Mesothelial cell of epicardium (in vitro differentiated cells): ENCODE measurements at places on chromosomes 2 and 18.

DNA sequence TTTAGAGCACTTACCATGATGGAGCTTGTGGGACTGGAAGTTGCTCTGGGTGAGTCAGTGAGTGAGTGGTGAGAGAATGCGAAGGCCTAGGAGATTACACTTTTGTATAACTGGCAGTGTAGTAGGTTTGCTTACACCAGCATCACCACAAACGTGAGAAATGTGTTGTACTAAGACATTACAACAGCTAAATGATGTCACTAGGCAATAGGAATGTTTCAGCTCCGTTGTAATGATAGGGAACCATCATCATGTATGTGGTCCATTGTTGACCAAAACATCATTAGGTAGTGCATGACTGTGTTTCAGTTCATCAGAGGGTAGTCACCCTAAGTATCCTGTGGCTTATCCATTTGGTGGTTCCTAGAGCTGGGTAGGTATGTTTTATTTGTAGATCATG is 11.9 kb downstream of the ZNF407 start:
- DNase-seq, result no peak

GRCh38 chr2:163441603-163442002 is 294.2 kb downstream of the FIGN start:
- DNase-seq, result no peak

GRCh38 chr2:120949027-120949956 is 213.6 kb downstream of the GLI2 start:
- no peak for DNase-seq

DNA sequence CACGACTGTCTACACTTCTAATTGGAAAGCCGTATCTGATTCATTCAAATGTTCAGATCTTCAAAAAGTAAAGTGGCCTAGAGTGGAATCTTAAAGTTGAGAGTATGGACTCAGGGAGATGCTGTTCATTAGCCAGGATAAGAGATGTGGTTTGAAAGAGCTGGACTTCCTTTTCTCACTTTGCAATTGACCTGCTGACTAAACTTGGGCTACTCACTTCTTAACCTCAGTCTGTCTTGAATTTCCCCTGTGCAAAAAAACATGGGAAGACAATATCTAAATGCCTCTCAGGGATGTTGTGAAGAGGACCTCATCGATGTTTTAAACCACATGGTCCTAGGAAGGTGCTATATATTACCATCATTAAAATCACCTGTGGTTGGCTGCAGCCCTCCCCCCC is 64.1 kb downstream of the BCL2 start:
- DNase-seq, result no peak

DNA sequence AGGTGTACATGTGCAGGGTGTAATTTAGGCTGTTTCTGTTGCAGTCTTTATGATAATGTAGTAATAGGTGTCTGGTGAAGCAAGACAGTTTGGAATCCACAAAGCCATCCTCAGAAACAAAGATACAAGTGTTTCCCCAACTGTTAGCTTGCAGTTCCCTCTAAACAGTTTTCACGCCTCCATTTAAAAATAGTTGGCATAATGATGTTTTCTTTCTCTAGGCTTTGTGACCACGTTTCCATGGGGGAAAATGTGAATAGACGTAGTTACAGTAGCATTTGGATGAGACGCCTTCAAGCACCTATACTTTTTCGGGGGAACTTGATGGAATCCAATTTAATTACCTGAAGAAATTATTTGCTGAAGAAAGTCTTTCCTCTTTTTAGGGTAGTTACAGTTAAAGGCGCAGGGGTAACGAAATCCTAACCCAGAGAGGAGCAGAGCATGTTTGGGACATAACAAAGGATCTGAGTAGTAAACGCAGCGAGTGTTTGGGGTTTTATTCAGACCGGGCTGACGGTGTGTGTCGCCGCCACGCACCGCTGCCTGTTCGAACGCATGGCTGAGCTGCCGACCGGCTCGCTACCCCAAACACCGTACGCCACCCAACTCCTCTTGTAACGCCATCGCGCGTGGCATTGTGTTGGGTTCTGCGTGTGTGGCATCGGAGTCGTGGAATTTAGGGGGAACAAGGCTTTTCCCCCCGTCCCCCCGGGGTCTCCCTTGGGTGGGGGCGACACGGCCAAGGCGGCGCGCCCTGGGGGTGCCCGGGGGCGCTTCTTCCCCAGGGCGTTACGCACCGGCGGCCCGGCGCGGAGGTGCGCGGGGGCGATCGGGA is 681 bp upstream of the NRP2 start:
- DNase-seq, result no peak

GRCh38 chr2:40169430-40169829 is 282.5 kb downstream of the SLC8A1 start:
- no peak for DNase-seq

DNA sequence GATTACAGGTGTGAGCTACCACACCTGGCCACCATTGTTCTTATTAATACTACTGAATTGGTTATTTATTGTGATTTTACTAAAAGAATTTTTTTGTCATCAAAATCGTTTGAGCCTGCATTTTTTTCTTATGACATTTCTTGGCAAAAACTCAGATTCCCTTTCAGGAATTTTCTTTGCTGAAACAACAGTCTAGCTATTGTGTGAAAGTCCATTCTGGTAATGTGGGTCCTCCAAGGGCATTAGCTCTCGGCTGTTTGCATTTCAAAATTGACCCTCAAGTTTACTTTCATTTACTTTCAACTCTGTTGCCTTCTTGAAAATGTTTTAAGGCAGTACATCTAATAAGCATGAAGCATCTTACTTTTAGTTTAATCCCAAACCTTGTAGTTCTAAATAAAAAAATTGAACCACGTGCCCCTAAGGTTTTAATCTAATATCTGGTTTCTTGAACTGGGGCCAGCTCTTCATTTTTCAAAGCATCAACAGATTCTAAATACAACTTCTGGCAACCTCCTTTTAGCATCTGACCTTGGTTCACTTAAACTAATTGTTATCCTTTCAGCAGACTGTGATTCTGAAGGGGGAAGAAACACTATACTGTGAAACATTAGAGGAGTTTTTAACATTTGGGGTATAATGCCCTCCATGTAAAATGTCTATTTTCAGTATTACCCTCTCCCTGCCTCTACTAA is 325.2 kb upstream of the RAB12 start:
- DNase-seq, result no peak

DNA sequence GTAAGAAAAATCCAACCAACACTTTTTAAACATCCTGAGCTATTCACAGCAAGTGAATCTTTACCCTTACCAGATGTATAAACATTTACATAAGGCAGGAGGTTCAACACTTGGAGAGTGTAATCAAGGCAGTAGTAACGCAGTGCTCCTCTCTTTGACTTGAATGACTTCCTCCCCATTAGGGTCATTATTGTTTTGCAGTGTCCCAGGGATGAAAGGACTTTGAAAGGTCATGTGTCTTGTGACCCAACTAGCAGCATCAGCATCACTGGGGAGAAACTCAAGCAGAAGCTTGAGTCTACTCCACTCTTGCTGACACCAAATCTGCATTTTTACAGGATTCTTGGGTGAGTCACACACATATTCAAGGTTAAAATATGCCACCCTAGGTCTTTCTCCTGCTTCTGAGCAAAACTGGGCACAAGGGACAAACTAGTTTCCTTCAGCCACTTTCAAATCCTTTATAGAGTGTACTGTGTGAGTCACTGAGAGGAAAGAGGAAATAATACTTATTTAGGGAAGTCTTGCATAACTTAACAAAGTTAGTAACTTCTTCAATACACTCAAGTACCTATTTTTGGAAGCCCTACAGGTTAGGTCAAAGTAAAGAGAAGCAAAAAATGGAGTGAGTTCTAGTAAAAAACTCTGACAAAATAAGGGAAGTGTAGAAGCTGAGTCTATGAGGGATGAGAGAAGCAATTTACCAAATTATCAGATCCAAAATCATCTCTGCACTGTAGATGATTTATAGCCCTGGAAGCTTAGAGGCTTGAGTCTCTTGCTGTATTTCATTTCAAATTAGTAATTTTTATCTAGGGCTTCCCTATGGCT is 51.0 kb upstream of the EML4 start:
- no peak for DNase-seq

- no peak for DNase-seq
These were observed 223.7 kb downstream of the SOX11 start for GRCh38 chr2:5915881-5916310.

DNA sequence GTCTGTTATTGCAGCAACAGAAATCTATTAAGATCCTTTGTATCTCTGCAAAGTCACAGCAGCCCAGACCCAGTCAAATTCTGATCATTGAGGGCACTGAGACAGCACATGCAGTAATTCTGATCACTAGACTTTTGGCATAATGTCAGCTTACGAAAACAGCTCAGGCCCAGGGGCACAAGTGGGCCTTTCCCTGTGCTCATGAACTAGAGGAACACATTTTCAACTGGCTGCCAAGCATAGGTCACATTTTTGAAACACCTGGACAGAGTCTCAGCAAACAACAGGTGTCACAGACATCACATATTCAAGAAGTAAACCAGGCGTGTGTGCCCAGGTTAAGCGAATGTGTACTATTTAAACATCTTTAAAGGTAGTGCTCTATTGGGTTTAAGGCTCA is 13.7 kb downstream of the DOCK10 start:
- no peak for DNase-seq

- DNase-seq, result no peak
These were observed 17.2 kb downstream of the SULT1C2 start for GRCh38 chr2:108305901-108306300.

DNA sequence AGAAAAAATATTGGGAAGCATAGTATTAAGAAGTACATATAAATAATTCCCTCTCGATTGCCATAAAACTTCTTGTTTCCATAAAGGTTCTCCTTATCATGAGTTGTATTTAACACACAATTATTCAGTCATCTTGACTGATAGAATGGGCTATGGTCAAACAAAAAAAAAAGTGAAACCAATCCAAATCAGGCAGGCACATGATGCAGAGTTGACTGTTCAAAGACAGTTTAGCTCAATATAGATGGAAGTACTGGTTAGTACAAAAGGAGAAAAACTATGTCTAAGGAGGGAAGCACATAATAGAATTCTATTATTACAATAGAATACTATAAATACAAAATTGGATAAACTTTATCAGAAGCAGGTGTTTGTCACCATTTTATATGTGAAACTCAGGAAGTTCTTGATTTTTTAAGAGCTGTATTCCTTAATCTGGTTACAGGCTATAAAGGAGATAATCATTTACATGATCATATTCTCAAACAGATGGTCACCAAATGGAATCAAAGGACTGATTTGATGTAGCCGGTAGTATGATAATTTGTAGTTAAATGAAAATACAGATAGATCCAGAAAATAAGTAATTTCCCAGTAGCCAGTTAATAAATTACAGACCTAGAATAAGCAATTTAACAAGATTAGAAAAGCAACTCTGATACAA is 18.2 kb upstream of the CALCRL start:
- no peak for DNase-seq

- no peak for DNase-seq
These were observed 63.6 kb downstream of the TRABD2A start for GRCh38 chr2:84817239-84817655.

- no peak for DNase-seq
These were observed 36.9 kb upstream of the KCNG2 start for GRCh38 chr18:79760881-79761280.

GRCh38 chr2:239445771-239446524 is 45.1 kb upstream of the HDAC4 start:
- DNase-seq, result no peak

GRCh38 chr2:117997872-117998454 is 15.9 kb downstream of the CCDC93 start:
- no peak for DNase-seq

GRCh38 chr2:201419057-201419635 is 32.1 kb downstream of the TRAK2 start:
- no peak for DNase-seq

GRCh38 chr2:196171946-196172345 is 568 bp upstream of the STK17B start:
- DNase-seq, result no peak

DNA sequence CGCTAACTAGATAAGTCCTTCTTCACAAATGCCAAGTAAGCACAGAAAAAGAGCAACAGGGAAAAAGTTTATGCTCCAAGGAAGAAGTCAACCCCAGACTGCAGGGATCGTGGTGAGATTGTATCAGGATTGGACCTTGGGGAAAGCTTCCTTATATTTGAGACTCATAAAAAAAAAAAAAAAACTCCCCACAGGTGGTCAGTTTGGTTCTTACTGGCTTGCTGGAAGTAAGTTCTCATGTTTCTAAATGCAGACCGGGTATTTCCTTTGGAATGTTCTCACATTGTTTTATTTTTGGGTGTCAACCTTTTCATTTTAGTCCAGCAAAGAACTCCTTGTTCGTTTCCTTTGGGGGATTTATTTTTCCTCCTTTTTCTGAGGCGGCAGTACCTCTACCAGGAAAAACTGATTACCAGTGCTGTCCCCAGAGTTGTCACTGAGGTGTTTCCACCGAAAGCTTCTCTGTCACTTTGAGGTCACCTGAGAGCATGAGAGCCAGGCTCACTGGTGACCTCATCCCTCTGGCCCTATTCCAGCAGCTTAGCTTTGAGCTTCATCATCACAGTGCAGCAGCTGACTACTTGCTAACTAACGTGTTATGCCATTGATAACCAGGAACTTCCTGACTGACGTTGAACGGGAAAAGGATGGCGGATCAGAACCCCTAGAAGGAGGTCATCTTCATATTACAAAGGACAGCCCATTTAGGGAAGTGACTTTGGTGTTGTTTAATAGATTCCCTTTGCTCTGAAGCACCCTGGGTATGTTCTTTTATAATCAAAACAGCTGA is 16.8 kb upstream of the ATP8B1 start:
- no peak for DNase-seq

DNA sequence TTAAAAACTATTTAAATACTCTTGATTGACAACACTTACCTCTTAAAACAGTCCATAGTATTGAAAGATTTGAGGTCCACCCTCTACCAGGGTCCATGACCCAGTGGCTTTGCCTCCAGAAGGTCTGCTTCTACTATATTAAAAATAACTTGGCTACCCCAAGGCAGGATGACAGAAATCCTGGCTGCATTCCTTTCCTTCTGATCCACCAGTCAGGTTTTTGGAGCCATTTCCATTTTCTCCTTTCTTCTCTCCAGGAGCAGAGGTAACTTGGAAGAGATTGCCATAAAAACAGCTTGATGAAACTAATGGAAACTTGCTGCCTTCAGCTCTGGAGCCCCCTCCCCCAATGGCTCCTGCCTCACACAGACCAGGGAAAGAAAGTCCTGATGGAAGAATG is 2.6 kb upstream of the FAM171B start:
- no peak for DNase-seq

DNA sequence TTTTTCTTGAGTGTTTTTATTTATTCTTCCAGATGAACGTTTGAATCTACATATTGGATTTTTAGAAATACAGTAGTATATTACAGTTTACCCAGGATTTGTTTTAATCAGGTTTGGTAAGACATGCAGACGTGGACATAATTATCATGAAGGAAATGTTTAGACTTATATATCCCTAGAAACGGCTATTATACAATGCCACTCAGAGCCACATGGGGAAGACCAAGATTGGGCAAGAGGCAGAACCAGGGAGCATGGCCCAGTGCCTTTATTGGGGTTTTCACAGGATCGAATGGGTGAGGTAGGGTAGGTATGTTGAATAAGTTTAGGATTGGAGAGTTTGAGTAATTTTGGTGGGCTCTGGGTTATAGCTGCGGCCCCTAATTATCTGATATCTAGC is 212.2 kb downstream of the CAMKMT start:
- DNase-seq, result no peak
